Activated B cell treated with CpG ODN at 0.5 μM for 24 hours (primary cell): ENCODE measurements at places on chromosomes 2 and 18.

- peaks cover 61% of the 10 kb centered on the region for H3K36me3 ChIP-seq
- H3K4me3 ChIP-seq: no peak overlapping the region
- no peak for DNase-seq
- no peaks in the 10 kb centered on the region for H3K4me1 ChIP-seq
Observed at GRCh38 chr2:3195641-3196476, 181.8 kb downstream of the EIPR1 start.

GRCh38 chr18:35458677-35459441, 38.9 kb downstream of the INO80C start:
- no peaks in the 10 kb centered on the region for H3K36me3 ChIP-seq
- H3K27me3 ChIP-seq: no peaks in the 10 kb centered on the region
- H3K27ac ChIP-seq: no peak overlapping the region
- DNase-seq: no peak

GRCh38 chr2:29024882-29025430, 43.9 kb downstream of the TOGARAM2 start:
- no peak for DNase-seq
- no peak overlapping the region for H3K4me3 ChIP-seq
- H3K27me3 ChIP-seq: peaks cover 5% of the 10 kb centered on the region
- H3K4me1 ChIP-seq: no peaks in the 10 kb centered on the region
- no peak overlapping the region for H3K27ac ChIP-seq

DNA sequence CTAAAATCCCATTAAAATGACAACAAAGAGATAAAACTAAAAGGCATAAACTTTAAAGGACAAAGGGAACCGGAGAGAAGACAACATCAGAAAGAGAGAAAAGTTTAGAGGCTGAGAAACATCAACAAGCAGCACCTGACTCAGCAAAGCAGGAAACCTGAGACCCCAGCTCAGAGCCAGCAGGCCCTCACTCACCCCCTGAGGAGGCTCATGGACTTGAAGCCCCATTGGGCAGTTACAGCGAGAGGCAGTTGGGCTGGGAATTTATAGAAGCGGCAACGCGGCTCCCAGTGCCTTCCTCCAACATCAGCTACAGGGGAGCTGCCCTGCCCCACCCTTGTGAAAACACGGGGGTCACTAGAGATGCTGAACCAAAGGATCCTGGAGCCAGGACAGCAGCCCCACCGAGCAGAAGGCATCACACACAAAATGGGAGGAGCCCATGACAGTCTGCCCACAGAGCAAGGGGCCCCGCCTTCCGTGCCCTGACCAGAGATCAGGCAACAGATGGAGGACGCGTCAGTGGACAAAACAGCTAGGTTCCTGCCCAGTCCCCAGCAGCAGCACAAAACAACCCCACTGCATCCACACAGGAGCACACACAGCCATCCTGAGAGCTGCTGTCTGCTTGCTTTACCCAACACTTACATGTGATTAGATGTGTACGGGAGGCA, 52.7 kb downstream of the CMPK2 start:
- no peak overlapping the region for H3K4me3 ChIP-seq
- H3K4me1 ChIP-seq: peaks cover 7% of the 10 kb centered on the region
- H3K27ac ChIP-seq: no peak overlapping the region
- H3K36me3 ChIP-seq: no peaks in the 10 kb centered on the region
- DNase-seq: no peak

DNA sequence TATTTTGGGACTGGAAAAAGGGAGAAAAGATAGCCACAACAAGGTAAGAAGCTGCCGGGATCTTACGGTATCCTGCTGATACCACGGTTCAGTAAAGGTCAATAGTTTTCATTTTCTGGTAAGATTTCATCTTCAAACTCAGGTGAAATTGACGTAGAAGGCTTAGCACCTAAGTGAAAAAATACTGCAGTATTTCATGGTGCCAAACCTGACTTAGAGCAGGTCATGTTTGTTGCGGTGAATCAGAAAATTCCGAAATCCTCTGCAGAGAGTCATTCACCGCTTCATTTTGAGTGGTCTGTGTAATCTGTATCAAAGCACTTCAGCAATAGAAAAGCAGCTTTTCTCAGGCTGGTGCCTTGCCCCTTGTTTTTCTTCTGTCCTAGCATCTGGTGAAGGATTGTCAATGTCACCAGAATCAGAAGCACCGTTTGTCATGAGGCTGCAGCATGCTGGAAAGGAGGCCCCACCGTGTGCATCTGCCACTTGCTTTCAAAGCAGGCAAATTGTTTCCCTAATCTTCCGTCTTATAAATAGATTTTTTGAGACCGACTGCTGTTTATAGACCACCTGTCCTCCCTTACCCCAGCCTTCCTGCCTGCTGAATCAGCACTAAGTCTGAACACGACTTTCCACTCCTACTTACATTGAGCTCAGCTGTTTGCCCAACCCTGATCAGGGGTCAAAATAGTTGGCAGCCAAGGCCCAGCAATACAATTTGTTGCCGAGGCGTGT, 156.3 kb downstream of the EML6 start:
- peaks cover 6% of the 10 kb centered on the region for H3K36me3 ChIP-seq
- no peaks in the 10 kb centered on the region for H3K4me1 ChIP-seq
- H3K27ac ChIP-seq: no peak overlapping the region
- DNase-seq: no peak

- no peaks in the 10 kb centered on the region for H3K36me3 ChIP-seq
- no peaks in the 10 kb centered on the region for H3K4me1 ChIP-seq
- H3K27ac ChIP-seq: no peak overlapping the region
Observed at GRCh38 chr2:240300261-240300821, 135.1 kb upstream of the GPC1 start.

DNA sequence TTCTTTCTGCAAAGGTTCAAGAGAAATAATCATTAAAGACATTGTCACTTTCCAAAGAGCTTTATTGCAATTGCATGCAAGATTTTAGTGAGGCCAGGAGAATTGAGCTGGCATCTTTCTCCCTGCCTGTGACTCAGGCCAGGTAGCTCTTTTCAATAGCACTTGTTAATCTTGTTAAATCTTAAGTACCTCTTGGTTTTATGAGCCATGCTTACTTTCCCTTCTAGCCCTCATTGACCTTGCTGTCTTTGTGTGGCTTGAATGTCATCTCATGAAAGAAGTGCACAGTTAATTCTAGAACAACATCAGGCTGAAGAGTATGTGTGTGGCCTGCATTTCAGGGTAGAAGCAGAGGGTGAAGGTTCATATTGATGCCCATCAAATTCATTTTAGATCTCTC, 14.8 kb upstream of the LGALSL start:
- no peaks in the 10 kb centered on the region for H3K4me1 ChIP-seq
- H3K36me3 ChIP-seq: no peaks in the 10 kb centered on the region
- DNase-seq: no peak
- no peak overlapping the region for H3K4me3 ChIP-seq

DNA sequence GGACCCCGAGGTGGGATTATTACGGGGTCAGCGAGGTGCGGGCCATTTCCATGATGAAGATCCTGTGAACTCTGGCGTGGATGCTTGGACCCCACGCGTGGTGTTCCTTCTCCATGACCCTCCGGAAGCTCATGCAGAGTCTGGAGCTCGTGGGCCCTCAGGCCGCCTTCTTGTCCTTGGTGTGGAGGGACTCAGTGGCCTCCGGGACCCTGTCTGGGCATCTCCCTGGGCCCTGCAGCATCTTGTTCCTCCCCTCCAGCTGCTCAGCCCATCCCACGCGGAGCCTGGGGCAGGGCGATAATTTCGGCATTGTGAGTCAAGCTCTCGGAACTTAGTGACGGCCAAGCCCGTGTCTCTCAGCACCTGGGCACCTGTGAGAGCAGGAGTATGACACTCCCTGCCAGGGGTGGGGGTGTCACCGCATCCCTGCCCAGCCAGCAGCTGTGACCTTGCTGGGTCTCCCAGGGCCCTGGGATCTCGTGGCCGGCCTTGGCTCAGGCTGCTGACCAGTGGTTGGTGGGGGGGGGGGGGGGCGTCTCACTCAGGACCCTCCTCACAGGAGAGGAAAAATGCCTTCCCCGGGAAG, 24.6 kb downstream of the RTP5 start:
- H3K4me3 ChIP-seq: no peak overlapping the region
- no peaks in the 10 kb centered on the region for H3K27me3 ChIP-seq
- DNase-seq: peak; percentile 11
- peaks cover 38% of the 10 kb centered on the region for H3K36me3 ChIP-seq

- no peaks in the 10 kb centered on the region for H3K36me3 ChIP-seq
- peaks cover 5% of the 10 kb centered on the region for H3K4me1 ChIP-seq
- no peaks in the 10 kb centered on the region for H3K27me3 ChIP-seq
- DNase-seq: no peak
- no peak overlapping the region for H3K27ac ChIP-seq
- H3K4me3 ChIP-seq: no peak overlapping the region
Observed at GRCh38 chr2:211423018-211423417, 866.6 kb downstream of the CPS1 start.

- H3K36me3 ChIP-seq: no peaks in the 10 kb centered on the region
- H3K27me3 ChIP-seq: peaks cover 5% of the 10 kb centered on the region
- H3K27ac ChIP-seq: peak overlapping the region; percentile 74
- peaks cover 11% of the 10 kb centered on the region for H3K4me1 ChIP-seq
Observed at GRCh38 chr2:38498045-38498481, 104.7 kb downstream of the HNRNPLL start.

DNA sequence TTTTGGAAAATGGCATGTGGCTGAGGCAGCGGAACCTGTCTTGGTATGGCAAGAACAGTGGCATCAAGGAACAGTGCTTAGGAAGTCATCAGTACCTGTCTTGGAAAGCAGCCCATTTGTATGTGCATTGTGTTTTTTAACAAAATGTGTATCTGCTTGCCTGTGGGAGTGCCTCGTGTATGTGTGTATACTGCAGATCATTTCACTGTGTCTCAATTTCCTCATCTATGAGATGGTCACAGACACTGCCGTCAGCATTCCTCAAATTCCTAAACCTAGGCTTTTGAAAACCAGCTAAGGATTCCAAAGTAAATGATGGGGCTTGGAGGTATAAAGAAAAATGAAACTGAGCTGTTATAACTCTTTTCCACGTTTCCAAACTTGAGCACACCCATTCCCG, 441.3 kb downstream of the RND3 start:
- H3K4me3 ChIP-seq: no peak overlapping the region
- no peaks in the 10 kb centered on the region for H3K27me3 ChIP-seq
- no peak for DNase-seq
- no peak overlapping the region for H3K27ac ChIP-seq

DNA sequence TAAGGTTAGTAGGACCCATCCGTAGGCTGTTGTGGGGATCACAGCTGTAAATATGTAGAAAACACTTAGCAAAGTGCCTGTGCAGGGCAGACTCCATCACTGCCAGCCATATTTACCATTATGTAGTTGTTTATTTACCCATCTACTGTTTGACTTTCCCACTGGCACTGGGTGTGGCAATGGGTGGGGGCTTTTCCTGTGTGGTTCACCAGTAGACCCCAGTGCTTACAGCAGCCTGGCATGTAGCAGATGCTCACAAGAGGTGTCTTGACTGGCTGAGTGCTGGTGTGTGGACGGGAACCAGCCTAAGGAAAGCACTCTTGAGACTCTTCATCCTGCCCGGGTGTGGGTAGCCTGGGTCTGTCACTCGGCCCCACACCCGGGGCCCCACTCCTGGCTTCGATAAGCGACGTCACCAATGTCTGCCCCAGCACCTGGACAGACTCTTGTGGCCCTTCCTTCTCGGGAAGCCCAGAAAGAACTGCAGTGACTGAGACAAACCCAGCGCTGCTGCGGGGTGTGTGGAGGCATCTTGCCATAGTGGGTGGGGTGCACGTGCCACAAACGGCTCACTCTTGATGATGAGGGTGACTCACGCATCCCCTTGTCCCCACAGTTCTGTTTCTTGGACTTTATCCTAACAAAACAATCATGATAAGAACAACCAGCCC, 78.3 kb downstream of the HDAC4 start:
- no peak for DNase-seq
- no peaks in the 10 kb centered on the region for H3K27me3 ChIP-seq
- peaks cover 40% of the 10 kb centered on the region for H3K4me1 ChIP-seq
- no peak overlapping the region for H3K4me3 ChIP-seq

DNA sequence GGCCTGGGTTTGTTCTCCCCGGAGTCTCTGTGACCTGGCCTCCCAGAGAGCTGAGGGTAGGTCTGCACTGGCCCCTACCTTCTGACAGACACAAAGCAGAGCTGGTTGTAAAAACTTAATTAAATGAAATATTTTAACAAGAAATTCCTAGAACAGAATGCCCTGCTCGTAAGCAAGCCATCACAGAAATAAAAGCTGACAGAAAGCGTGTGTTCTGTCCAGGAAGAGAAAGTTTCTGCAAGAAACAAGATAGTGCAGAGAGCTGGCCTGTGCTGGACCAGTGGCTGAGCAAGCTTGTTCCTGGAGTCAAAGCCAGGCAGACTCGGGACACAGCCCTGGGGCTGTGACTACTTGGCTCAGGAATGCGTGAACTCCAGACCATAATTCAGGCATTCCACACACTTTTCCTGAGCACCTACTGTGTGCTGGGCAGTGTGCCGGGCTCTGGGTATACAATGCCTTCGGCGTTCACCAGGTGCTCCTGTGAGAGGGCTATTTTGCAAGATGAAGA, 51.6 kb downstream of the APOB start:
- DNase-seq: no peak
- H3K36me3 ChIP-seq: no peaks in the 10 kb centered on the region
- no peak overlapping the region for H3K4me3 ChIP-seq
- H3K4me1 ChIP-seq: no peaks in the 10 kb centered on the region

- H3K4me3 ChIP-seq: peak overlapping the region; percentile 36
- no peaks in the 10 kb centered on the region for H3K27me3 ChIP-seq
Observed at GRCh38 chr18:63271881-63272299, 47.7 kb downstream of the BCL2 start.

DNA sequence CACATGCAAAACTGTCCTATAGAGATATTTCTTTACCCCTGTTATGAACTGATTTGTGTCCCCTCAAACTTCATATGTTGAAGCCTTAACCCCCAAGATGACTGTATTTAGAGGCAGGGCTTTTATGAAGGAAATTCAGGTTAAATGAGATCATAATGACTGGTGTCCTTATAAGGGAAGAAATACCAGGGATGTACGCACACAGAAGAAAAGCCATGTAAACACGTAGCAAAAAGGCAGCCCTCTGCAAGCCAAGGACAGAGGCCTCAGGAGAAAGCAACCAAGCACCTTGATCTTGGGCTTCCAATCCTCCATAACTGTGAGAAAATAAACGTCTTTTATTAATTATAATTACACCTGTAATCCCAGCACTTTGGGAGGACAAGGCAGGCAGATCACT, 101.3 kb upstream of the NDUFV2 start:
- H3K27me3 ChIP-seq: peaks cover 12% of the 10 kb centered on the region
- no peaks in the 10 kb centered on the region for H3K4me1 ChIP-seq
- H3K27ac ChIP-seq: no peak overlapping the region
- DNase-seq: no peak
- H3K36me3 ChIP-seq: no peaks in the 10 kb centered on the region
- H3K4me3 ChIP-seq: no peak overlapping the region

GRCh38 chr2:105328281-105329196, 996 bp downstream of the TGFBRAP1 start:
- peak overlapping the region; percentile 94 for H3K4me3 ChIP-seq
- peak overlapping the region; percentile 92 for H3K27ac ChIP-seq
- no peak for DNase-seq
- H3K27me3 ChIP-seq: no peaks in the 10 kb centered on the region
- peaks cover 46% of the 10 kb centered on the region for H3K4me1 ChIP-seq

DNA sequence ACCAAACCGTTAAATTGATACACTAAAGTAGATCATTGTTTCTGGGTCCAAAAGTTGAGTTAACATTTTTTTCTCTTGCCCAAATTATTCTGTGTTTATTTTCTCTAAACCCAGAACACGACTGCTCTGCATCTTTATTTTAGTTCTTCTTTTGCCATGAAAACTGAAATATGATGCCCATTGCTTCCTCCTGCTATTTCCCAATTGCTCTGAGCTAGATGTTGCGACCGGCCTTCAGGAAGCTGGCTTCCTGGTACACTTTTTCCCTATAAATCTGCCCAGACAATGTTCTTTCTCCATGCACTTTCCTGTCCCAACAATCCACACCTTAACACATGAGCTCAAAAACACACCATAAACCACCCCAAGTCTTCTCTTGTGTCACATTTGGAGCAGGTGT, 501.4 kb downstream of the FBXO15 start:
- H3K4me1 ChIP-seq: no peaks in the 10 kb centered on the region
- no peak for DNase-seq
- H3K27ac ChIP-seq: no peak overlapping the region
- H3K27me3 ChIP-seq: no peaks in the 10 kb centered on the region
